ENCODE measurements at places on chromosomes 2 and 18.

DNA sequence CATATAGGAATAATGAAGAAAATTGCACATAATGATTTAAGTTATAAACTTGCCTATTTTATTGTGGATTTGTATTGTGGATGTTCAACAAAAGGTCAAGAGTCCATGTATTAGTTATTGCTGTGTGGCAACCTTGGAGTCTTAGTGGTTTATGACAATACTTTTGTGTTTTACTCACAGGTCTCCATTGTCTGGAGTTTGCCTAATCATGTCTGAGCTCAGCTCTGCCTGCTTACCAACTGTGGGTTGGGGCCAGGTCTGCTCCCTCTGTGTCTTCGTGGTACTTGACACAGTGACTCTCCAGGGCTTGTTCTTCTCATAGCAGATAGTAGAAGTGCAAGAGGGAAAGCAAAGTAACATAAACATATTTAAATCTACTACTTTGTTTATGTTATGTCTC, 382.5 kb downstream of the CBLN2 start:
- no peak for DNase-seq

GRCh38 chr2:65353927-65354326, 78.5 kb downstream of the SPRED2 start:
- DNase-seq = no peak

DNA sequence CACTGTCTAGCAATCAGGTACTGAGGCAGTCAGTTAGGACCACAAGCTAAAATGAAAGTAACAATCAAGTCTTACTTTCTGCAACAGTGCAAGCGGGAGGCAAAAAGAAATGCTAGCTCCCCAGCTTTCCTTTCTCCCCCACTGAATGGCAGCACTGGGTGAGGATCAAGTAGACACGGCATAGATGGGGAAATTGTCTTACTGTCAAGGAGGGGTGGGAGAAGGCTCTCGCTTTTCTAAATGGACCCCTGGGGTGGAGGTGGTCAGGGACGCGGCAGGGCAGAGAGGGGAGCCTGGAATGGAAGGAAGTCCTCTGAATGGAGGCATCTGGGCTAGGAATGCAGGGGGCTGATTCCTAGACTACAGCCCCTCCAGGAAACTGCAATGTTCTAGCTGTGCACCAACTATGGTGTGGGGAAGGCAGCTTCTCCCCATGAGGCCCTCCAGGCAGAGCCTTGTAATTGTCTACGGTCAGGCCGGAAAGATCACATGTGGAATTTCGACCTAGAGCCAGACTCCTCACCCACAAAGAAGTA, 24.3 kb downstream of the METTL8 start:
- no peak for DNase-seq

GRCh38 chr2:101779190-101779589, 81.7 kb downstream of the MAP4K4 start:
- no peak for DNase-seq

GRCh38 chr18:23992089-23992940, 22.2 kb upstream of the TTC39C start:
- no peak for DNase-seq

Measured in activated CD4-positive, alpha-beta T cell treated with anti-CD3 and anti-CD28 coated beads for 24 hours (primary cell).